Sigmoid colon (tissue), 7 donors: ENCODE measurements at places on chromosomes 7 and 10. TPM values are rescaled to one million over a fixed set of nuclear protein-coding genes. Genes with fewer than 3 reads are reported as not detected.
A peak's percentile ranks its signal among the peaks of the same experiment; 100 is the strongest.

Gene WNT8B
- not detected for total RNA-seq

Gene ZNF735
- not detected for total RNA-seq

Gene GBX1
- not detected for total RNA-seq

Gene MAT1A
- total RNA-seq: not detected

Gene FEZF1
- total RNA-seq: not detected

Gene TAS2R3
- total RNA-seq: 3.8 TPM

GRCh38 chr10:103620352-103620740 lies 126.8 kb downstream of the NEURL1 start:
- no peak overlapping the region for H3K4me3 ChIP-seq
- no peaks in the 10 kb centered on the region for H3K27me3 ChIP-seq
- peaks cover 17% of the 10 kb centered on the region for H3K36me3 ChIP-seq
- peak overlapping the region; percentile 62 for H3K27ac ChIP-seq
- no peak for DNase-seq
- no peaks in the 10 kb centered on the region for H3K4me1 ChIP-seq

DNA sequence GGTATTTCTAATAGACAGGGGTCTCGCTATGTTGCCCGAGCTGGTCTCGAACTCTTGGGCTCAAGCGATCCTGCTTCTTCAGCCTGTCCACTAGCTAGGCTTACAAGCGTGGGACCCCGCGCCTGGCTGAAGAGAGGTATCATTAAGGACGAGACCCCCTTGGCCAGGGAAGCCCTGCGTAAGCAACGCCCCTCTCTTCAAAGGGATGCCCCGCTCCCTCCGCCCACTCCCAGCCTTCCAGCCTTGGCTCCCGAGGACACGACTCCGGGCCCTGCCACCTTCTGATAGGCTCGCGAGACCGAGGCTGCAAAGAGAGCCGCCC lies 220 bp upstream of the ZKSCAN5 start:
- H3K4me3 ChIP-seq: peak overlapping the region; percentile 81
- no peaks in the 10 kb centered on the region for H3K36me3 ChIP-seq
- H3K4me1 ChIP-seq: peaks cover 30% of the 10 kb centered on the region

DNA sequence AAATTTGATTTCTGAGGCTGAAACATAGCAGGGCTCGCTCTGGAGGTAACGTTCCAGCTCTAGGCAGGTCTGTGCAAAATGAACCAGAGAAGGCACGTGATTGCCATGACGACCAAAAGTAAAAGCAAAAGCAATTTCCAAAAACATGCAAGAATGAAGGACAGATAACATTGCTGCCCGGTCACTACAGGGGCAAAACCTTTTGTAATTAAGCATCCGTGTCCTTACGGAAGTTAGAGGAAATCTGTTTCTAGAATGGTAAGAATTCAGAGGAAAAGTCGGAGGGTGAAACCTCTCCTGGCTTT lies 2.9 kb downstream of the KLF6 start:
- no peak for DNase-seq
- peak overlapping the region; percentile 84 for H3K4me3 ChIP-seq
- H3K27me3 ChIP-seq: no peaks in the 10 kb centered on the region
- H3K36me3 ChIP-seq: peaks cover 27% of the 10 kb centered on the region
- no peaks in the 10 kb centered on the region for H3K4me1 ChIP-seq

GRCh38 chr10:122419876-122420623 lies 34.4 kb upstream of the ARMS2 start:
- DNase-seq: peak; percentile 63
- H3K4me1 ChIP-seq: peaks cover 72% of the 10 kb centered on the region
- peaks cover 6% of the 10 kb centered on the region for H3K36me3 ChIP-seq

DNA sequence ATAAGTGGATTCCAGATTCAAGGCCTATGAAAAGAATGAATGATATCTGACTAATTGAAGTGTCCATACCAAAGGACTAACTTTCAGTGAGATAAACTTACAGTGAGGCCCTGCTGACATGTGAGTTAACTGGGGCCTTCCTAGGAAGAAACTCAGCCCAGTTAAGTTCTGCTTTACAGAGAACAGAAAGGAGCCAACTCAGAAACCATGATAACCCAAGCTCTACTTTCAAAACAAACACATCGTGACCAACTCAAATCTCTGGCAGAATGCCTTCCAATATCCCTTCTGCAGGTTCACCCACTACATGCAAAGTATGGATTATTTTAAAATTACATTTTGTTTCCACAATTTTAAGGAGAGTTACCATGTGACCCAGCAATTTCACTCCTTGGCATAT lies 75.8 kb upstream of the MRLN start:
- H3K36me3 ChIP-seq: no peaks in the 10 kb centered on the region
- no peak for DNase-seq
- no peak overlapping the region for H3K4me3 ChIP-seq
- H3K27ac ChIP-seq: no peak overlapping the region
- no peaks in the 10 kb centered on the region for H3K27me3 ChIP-seq
- peaks cover 20% of the 10 kb centered on the region for H3K4me1 ChIP-seq

GRCh38 chr7:123537026-123537642 lies 2.7 kb upstream of the IQUB start:
- H3K4me1 ChIP-seq: peaks cover 16% of the 10 kb centered on the region
- no peak for DNase-seq
- no peak overlapping the region for H3K4me3 ChIP-seq

DNA sequence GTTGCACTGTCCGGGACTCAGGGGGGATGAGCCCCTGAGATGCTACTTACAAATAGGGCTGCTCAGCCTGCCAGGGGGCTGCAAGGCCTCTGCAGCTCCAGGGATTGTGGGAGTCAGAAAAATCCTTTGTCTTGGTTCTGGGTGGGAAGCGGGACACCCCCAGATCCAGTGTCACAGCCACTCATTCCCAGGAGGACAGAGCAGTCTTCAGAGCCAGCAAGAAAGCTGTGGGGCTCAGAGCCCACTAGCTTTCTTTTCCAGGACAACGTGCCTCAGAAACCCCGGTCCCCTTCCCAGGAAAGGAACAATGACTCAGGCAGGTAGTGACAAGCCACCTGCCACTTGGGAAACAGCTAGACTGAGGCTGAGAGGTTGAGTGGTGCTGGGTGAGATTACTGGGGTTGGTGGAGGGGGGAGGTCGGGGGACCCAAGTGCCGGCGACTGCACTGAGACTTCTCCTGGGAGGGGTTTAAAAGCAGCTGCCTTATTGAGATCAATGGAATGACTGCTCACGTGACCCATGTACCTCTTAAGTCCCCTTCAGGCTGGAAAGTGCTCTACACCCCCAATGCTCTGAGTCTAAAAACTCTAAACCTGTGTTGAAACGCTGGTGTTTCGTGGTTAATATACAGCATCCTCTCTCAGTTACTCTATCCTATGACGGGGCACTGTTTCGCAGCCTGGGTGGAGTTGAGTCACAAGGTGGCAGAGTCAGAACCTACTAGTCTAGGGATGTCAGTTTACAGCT lies 123.6 kb downstream of the UBE2H start:
- H3K27me3 ChIP-seq: no peaks in the 10 kb centered on the region
- no peak overlapping the region for H3K4me3 ChIP-seq
- peak overlapping the region; percentile 81 for H3K27ac ChIP-seq
- no peaks in the 10 kb centered on the region for H3K4me1 ChIP-seq
- DNase-seq: no peak
- H3K36me3 ChIP-seq: peaks cover 14% of the 10 kb centered on the region

DNA sequence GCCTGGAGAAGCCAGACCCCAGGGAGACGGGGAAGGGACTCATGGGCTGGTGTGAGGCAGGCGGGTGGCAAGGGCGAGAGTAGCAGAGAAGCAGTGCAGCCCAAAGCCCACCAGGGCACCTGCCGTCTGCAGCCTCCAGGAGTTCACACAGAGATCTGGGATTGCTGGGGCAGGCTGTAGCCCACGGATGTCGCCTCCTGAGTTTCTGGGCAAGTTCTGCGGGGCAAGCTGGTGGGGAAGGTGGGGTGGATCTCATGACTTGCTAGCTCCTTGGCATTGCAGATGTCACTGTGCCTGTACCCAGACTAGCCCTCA lies 6.0 kb downstream of the ADCK2 start:
- no peaks in the 10 kb centered on the region for H3K36me3 ChIP-seq
- H3K4me3 ChIP-seq: no peak overlapping the region
- no peaks in the 10 kb centered on the region for H3K27me3 ChIP-seq

DNA sequence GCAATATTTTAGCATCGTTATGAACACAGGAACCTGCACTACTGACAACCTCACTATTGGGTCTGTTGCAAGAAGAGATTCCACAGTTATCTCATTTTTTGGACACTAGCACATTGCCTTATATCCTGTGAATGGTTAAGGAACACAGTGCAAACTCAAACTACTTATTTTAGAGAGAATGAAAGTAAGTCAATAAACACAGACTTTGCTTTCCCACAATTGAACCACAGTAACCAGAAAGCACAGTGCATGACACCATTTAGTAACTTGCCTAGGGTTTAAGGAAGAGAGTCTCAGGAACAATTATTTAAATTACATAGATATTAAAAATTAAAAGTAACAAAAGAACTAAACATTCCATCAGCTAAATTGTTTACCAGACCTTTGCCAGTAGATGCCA lies 468.8 kb downstream of the ZWINT start:
- no peak overlapping the region for H3K4me3 ChIP-seq
- H3K27ac ChIP-seq: no peak overlapping the region
- H3K36me3 ChIP-seq: no peaks in the 10 kb centered on the region
- no peaks in the 10 kb centered on the region for H3K4me1 ChIP-seq
- H3K27me3 ChIP-seq: no peaks in the 10 kb centered on the region
- DNase-seq: no peak

DNA sequence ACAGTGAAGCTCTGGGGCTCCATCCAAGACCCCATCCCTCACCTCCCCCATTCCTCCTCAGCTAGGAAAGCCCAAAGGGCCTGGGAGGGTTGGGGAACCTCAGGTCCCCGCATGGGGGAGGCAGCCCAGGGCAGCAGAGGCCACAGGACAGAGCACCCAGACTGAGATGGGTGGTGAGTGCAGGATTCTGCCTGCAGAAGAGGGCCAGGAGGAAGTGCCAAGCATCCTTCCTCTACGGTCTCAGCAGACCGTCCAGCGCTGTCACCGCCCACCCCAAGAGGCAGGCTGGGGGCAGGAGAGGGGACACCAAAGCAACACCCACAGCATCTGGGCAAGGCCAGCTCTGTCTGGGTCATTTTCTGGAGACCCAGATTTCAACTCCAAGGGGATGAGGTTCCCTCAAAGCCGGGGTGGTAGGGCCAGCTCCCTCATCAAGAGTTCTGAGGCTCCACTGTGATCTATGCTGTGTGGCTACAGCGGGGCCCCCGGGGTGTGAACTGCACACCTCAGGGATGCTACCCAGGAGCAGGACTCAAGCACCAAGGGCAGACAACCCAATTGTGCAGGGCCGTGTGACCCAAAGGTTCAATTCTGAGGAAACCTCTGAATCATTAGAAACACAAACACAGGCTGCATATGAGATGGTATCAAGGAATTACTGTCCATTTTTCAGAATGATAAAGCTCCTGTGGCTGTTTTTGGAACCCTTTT lies 46.8 kb downstream of the CAMK2B start:
- peak; percentile 56 for DNase-seq
- H3K4me3 ChIP-seq: no peak overlapping the region
- no peaks in the 10 kb centered on the region for H3K4me1 ChIP-seq
- H3K27me3 ChIP-seq: peaks cover 11% of the 10 kb centered on the region
- no peaks in the 10 kb centered on the region for H3K36me3 ChIP-seq
- H3K27ac ChIP-seq: no peak overlapping the region

DNA sequence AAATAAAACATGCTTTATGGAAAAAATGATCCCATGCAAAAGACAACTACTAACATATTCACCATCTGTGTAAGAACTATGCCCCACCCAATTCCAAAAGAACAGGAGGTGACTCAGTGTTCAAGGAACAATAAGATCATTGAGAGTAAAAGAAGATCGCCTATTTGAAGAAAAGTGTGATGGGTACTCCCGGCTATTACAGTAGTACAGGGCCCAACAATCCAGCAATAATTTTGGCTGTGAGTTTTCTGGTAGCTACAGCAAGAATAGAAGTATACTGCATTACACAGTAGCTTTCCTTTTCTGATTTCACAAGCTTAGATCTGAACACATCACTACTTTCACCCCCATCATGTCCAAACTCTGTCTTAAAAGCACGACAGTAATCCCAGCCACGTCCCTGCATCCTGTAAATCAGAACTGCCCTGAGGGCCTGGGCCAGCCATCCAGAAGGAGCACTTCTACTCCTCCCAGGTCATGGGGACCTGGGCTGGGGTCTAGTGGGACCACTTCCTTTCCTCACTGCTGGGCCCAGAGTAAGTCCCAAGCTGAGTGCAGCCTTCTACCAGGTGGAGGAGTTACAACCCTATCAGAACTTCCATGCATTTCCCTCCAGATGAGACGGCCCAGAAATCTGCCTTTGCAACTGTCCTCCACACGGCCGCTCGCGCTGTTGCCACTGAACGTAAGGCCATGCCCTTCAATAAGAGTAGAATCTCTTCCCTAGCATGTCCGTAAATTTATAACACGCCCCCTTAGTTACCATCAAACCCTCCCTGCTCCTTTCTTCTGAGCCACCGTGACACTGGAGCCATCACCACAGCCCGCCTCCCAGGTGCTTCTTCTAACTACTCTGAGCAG lies 7.9 kb downstream of the ESYT2 start:
- no peaks in the 10 kb centered on the region for H3K36me3 ChIP-seq
- H3K4me3 ChIP-seq: no peak overlapping the region
- H3K27me3 ChIP-seq: no peaks in the 10 kb centered on the region

GRCh38 chr7:14604606-14605005 lies 297.9 kb downstream of the DGKB start:
- H3K27me3 ChIP-seq: no peaks in the 10 kb centered on the region
- no peak for DNase-seq
- H3K4me3 ChIP-seq: no peak overlapping the region
- no peaks in the 10 kb centered on the region for H3K4me1 ChIP-seq
- no peak overlapping the region for H3K27ac ChIP-seq

DNA sequence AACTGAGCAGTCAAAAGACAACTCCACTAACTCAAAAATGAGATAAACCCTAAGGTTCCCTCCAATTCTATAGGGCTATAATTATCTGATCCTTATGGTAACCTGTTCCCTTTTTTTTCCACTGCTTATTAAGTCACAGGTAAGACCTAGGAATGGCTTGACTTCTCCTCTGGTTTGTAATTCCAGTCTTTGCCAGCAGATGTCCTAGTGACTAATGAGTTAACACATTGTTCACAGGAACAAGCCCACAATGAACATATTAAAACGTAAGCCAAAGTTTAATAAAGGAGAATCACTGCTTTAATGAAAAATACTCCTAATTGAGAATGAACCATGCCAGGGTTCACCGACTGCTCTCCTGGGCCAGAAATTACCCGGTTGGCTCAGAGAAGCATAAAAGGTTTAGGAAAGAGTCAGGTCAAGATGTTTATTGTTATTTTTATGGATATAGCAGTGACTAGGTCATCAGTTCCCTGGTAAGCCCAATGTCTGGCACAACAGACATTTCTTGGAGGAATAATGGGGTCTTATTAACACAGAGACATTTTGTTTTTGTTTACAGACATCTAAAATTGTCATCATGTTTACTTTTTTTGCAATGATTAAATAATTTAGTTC lies 120.1 kb downstream of the ELAPOR2 start:
- H3K36me3 ChIP-seq: no peaks in the 10 kb centered on the region
- H3K4me1 ChIP-seq: no peaks in the 10 kb centered on the region
- H3K27ac ChIP-seq: no peak overlapping the region
- no peak for DNase-seq

GRCh38 chr10:73246646-73247508 lies at the start of gene DNAJC9:
Gene DNAJC9 (minus strand): TSS chr10:73247255. CDS start chr10:73247189, 66 bp downstream.
- H3K27ac ChIP-seq: peak within 1 kb of the TSS; percentile 91
- H3K36me3 ChIP-seq: peaks cover 4% of the 10 kb centered on the region
- DNase-seq: peak; percentile 97
- H3K4me3 ChIP-seq: peak within 1 kb of the TSS; percentile 81
- no peaks in the 10 kb centered on the region for H3K27me3 ChIP-seq
